ENCODE measurements at places on chromosomes 5 and 9. TPM values are rescaled to one million over a fixed set of nuclear protein-coding genes. Genes with fewer than 3 reads are reported as not detected.

DNA sequence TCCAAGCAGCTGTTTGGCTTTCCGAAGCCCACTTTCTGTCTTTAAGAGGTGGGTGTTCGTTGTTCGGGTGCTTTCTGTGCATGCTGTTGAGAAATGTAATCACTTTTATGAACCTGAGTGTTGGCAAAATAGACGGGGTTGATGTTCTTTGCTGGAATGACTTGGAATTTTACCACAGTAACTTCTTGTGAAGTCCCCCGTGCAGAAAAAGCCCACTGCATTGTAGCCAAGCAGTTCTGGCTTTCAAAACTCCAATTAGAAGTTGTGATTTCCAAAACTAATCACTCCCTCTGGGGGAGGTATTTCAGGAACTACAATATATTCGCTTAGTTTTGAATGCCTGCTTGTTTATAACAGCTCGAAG is 111.1 kb downstream of the PAM start:
- no peak for DNase-seq

- DNase-seq: no peak
These were observed 125.3 kb upstream of the CDKN2B start for GRCh38 chr9:22134390-22134789.

Gene PCAT7
- total RNA-seq: 7.3 TPM

Gene NR5A1
- total RNA-seq: 0.37 TPM

Gene LHX2
- 0.29 TPM for total RNA-seq

Gene RIMOC1
- total RNA-seq: 47.0 TPM

GRCh38 chr9:4397917-4398316 is 92.4 kb upstream of the SLC1A1 start:
- no peak for DNase-seq

GRCh38 chr5:90119531-90119971 is 290.0 kb downstream of the CETN3 start:
- DNase-seq: no peak

DNA sequence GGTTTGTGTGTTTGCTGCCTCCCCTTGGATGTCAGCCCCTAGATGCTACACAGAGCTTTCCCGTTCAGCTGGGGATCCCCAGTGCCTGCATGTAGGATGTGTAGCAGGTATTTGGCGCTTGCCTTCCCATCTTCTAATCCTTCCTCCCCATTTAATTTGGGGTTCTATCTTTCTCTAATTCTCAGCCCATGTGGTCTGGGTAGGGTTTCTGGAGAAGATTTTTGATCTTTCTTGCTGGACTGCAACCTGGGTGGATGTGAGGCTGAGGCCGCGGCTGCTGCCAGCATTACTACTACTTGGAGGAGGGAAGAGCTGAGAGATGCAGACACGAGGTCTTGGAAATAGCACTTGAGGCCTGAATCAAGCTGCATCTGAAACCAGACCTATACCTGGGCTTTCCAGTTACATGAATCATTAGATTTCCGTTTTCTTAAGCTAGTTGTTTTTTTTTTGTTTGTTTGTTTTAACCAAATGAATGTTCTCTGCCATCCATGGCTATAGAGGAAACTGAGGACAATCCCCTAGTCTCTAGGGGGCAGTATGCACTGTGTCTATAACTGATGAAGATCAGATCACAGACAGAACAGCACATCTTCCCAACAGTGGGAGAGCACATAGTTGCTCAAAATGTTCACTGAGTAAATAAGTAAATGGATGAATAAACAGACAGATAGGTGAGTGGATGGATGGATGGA is 178.6 kb downstream of the FGF18 start:
- DNase-seq: peak; percentile 34

Gene ENTREP1
- 25.8 TPM for total RNA-seq

DNA sequence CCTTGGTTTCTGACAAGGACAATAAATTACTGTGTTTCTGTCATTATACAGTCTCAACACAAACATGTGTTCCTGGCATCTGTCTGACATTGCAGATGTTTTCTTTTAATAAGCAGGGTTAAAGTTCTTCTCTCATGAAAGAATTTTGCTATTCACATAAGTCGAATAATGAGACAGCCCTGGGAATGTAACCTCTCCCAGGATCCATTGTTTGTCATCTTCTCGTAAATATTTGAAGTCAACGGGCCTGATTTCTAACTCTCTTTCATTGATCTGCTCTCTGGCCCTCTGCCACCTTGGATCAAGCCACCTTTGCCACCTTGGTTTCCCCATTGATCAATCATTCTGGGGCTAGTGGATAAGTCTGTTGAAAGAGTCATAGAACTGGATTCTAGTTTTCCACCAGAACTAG is 12.9 kb upstream of the CAST start:
- DNase-seq: no peak

DNA sequence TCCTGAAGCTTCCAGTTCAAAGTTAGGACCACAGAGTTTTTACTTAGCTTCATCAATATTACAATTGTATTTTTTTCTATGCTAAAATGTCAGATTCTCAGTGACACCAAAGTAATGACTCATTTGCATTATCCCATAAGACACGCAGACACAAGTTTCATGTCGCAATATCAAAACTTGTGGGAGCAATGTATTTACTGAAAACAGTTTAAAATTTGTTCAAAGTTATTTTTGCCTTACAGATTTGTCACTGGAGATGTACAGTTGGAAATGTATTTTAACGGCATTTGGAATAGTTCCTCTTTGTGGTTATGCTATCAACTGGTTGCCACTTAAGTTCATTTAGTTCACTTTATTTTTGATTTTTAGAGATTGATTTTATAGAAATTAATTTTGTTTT is 36.2 kb upstream of the DAP start:
- DNase-seq: no peak

Gene UNC5A
- total RNA-seq: 1.8 TPM

GRCh38 chr5:172356047-172356446 is 72.5 kb upstream of the UBTD2 start:
- no peak for DNase-seq

Gene CCDC171
- 6.3 TPM for total RNA-seq

Gene CDKN2B
- total RNA-seq: 7.0 TPM
